Activated CD4-positive, alpha-beta T cell treated with anti-CD3 and anti-CD28 coated beads, Interleukin-2, Interleukin-6, amounts not matched to agents 100 ng/mL and 50 ng/mL, durations not matched to agents 16 hours and 8 hours (primary cell): ENCODE measurements at places on chromosomes 6 and 20.

- DNase-seq = no peak
These were observed 107.0 kb downstream of the OLIG3 start for GRCh38 chr6:137387096-137387764.

DNA sequence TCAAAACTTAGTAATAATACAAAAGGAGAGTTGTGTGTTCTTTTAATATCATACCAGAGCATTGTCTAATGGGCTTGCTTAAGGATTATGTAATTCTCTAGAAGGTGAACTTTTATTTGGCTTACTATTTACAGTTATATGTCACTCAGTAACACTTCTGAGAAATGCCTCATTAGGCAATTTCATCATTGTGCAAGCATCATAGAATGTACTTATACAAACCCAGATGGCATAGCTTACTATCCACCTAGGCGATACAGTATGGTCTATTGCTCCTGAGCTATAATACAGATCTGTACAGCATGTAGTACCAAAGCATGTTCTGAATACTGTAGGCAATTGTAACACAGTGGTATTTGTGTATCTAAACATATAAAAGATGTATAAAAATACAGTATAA lies 340.1 kb downstream of the PHF3 start:
- no peak for DNase-seq

GRCh38 chr20:57530327-57530981 lies 5.5 kb upstream of the CTCFL start:
- no peak for DNase-seq

DNA sequence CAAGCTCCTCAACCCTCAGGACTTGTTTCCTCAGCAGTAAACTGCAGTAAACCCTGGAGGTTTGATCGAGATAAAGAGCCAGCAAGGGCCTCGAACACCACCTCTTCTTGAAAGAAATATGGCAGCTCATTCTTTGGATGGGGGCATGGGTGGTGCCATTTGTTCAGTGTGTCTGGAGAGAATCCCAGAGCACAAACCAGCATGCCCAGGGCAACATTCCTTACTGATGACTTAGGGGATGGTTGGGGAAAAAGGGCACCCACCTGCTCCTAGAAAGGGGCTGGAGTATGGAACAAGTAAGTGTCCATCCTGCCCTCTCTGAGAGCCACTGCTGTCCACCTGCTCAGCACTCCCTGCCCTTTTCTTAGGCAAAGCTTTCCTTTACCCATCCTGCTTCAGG lies 31.3 kb upstream of the ZFAND3 start:
- DNase-seq = no peak

GRCh38 chr6:25138233-25138933 lies 140.8 kb upstream of the CARMIL1 start:
- DNase-seq = peak; percentile 93

DNA sequence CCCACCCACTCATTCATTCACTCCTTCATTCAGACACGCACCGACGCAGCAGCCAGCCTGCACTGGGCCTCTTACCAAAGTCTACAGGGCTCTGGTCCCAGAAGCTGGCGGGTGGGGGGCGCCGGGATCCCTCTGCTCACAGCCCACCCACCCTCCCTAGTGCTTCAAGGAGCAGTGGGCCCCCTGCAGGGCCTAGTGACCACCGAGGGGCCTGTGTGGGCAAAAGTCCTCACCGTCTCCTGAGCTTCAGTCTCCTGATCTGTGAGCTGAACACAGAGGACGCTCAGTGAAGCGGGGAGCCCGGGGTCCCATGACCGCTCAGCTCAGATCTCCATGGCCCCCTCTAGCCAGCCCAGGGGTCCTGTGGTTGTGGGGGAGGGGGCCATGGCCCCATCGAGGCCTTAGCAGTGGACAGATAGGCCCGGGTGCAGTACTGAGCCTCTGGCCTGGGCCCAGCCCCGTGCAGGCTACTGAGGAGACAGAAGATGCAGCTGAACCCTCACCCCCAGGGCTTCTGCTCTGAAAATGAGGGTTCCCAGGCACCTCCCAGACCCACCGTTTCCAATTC lies 33.4 kb upstream of the MRGBP start:
- DNase-seq = no peak

GRCh38 chr6:161830866-161831616 lies 557.2 kb upstream of the AGPAT4 start:
- DNase-seq = no peak

- DNase-seq = no peak
These were observed 72.3 kb downstream of the SNX5 start for GRCh38 chr20:17896193-17896723.

GRCh38 chr20:6178537-6178936 lies 55.7 kb upstream of the FERMT1 start:
- no peak for DNase-seq

DNA sequence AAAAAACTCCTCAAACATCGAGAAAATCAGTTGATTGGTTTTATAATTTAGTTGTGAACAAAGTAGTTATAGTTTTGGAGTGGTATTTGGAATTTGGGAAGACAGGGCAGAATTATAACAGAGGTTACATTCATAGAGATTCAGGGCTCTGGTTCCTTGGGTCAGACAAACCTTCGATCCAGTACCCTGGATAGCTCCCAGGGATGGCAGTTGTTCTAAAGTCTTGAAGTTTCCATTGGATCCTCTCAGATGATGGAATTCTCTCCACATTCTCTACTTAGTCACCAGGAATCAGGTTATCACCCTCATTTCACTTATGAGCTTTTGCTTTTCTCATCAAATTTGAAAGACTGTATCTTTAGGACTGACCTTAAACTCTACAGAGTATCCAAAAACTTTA lies 285.1 kb downstream of the CENPW start:
- no peak for DNase-seq

DNA sequence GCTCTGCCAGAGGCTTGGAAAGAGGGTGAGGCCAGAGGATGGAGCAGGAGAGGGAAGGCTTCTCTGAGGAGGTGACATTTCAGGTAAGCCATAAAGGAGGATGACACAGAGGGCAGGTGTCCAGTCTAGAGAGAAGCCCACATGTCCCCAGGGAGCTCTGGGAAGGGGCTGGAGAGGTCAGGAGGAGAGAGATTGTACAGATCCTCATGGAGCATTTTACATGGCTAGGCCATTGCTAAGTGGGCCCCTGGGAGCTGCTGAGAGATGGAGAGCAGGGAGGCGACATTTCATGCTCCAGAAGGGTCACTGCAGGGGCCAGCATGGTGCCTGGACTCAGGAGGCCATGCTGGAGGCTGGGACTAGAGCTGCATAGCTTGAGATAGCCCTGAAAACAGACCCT lies 124.5 kb downstream of the TOX2 start:
- DNase-seq = no peak

GRCh38 chr6:79536585-79536953 lies 661 bp downstream of the LCA5 start:
- no peak for DNase-seq

DNA sequence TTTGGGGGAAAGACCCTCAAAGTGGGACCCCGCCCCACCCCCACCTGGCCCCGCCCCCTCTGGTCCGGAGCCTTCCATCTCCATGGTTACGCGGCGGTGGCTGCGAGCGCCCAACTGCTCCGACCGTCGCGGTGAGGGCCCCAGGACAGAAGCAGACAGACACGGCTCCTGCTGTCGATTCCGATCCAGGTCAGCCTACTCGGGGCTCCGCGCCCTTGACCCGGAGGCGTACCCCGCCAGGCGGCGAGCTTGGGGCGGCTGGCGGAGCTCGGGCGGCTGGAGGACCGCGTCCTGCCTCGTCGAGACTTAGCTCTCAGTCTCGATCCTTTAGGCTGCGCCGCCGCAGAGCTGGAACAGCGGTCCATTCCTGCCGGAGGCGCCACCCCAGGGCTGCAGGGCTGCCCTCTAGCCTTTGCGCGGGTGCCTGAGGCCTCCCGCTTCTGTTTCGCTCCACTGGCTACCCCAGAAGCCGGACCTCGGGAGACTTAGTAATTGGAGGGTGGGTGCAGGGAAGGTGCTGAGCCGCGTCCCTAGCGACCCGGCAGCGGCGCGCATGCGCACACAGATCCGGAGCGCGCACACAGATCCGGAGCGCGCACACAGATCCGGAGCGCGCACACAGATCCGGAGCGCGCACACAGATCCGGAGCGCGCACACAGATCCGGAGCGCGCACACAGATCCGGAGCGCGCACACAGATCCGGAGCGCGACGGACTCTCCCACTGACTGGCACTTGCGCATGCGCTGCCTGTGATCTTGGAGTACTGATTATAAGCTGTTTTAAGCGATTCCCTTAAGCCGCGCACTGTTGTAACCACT lies at the start of gene CFAP206:
Gene CFAP206 (plus strand): TSS at position 72 of the 820 bp plus-strand sequence. CDS start 1,868 bp downstream, outside the sequence.
- peak; percentile 77 for DNase-seq

GRCh38 chr6:37698264-37699137 lies 818 bp upstream of the MDGA1 start:
- DNase-seq = peak; percentile 63

GRCh38 chr6:168851460-168852375 lies 401.9 kb downstream of the THBS2 start:
- DNase-seq = no peak

DNA sequence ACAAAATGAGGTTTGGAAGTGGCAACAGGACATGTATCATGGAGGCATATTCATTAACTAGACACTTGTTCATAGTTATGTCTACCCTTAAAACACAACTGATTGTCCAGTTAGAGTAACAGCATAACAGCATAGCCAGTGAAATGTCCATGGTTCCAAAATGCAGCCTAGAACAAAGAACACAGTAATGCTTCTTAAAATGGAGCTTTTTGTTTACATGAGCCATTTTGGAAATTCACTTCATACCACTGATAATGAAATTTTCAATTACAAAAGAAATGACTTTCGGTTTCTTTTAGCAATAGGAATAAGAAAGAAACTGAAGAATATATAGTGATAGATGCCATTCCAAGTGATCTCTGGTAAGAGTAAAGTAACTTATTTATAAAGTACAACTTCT lies 111.1 kb upstream of the DST start:
- DNase-seq = no peak

DNA sequence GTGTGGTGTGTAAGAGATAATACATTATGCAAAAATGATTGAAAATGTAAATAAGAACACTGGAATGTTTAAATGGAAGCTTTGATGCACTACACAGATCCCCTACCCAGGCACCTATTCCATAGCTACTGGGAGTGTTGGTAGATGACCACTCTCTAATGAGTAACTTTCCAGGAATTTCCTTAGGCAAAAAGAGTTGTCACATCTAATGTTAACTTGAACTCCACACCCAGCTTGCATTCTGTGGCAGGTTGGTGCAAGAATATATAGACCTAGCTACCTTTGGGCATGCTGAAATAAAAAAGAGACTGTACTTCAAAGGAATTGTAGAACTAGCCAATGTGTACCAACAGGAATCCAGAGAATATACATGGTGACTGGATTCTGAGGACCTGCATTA lies 1254.2 kb upstream of the EYS start:
- DNase-seq = no peak

DNA sequence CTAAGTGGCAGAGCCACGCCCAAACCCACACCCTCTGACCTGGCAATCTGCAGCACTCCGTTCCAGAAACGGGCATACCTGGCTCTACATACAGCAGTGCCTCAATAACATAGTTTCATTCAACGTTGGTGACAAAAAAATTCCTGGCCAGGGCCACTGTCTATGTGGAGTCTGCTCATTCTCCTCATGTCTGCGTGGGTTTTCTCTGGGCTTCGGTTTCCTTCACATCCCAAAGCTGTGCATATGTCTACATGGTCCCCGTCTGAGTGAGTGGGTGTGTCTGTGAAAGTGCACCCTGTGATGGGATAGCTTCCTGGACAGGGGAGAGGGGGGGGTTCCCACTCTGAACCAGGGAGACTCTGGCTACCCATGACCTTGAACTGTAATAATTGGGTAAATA lies 2.1 kb downstream of the KIAA0319 start:
- DNase-seq = no peak

GRCh38 chr20:32436142-32436861 lies 78.2 kb downstream of the ASXL1 start:
- DNase-seq = no peak

DNA sequence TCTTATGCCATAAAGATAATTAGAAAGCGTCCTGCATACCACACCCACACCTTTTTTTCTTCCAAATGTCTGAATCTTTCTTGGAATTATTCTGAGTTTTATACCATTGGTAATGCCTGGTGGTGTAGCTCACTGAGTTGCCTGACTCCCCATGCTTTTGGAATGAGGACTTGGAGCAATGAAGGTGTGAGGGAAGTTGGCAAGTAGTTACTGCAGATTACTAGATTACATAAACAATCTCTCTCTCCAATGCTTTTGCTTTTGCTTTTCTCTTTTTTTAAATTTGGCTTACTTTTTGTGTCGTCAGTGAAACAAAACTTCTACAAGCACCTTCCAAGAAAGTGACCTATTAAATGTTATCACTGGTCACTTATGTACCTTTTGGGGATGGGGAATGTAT lies 406.1 kb upstream of the SOX4 start:
- DNase-seq = no peak

- peak; percentile 25 for DNase-seq
These were observed 47.5 kb downstream of the RALGAPA2 start for GRCh38 chr20:20664795-20665589.

DNA sequence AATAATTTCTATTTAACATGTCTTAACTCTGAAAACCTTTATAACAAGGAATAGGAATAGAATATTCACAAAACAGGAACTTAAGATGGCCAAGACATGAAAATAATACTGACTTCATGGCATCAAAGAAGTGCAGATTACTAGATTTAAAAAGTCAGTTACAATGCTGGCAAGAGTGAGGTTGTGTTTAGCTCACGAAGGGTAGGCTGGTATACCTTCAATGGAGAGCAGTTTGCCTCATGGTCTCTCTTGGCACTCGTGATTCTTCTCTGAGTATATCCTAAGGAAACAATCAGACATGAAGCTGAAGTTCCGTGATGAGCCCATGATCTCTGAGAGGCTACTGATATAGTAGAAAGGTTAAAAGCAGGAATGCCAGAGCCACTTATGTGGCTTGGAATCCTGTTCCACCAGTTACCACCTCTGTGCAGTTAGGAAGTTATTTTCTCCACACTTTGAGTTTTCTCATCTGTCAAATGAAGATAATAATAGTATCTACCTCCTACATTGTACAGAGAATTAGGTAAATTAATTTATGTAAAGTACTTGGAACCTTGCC lies 7.2 kb downstream of the NCOA7 start:
- no peak for DNase-seq

- no peak for DNase-seq
These were observed 4.9 kb upstream of the YTHDF1 start for GRCh38 chr20:63220696-63221399.
